ENCODE measurements at places on chromosomes 11 and 22. TPM values are rescaled to one million over a fixed set of nuclear protein-coding genes. Genes with fewer than 3 reads are reported as not detected.
A peak's percentile ranks its signal among the peaks of the same experiment; 100 is the strongest.

GRCh38 chr11:129225190-129225589 lies 33.1 kb upstream of the ARHGAP32 start:
- no peak overlapping the region for H3K27ac ChIP-seq
- H3K4me3 ChIP-seq: no peak overlapping the region
- no peaks in the 10 kb centered on the region for H3K27me3 ChIP-seq
- no peak for DNase-seq
- H3K36me3 ChIP-seq: peaks cover 30% of the 10 kb centered on the region

GRCh38 chr11:87473174-87473573 lies 435.4 kb downstream of the TMEM135 start:
- H3K4me1 ChIP-seq: no peaks in the 10 kb centered on the region
- no peaks in the 10 kb centered on the region for H3K27me3 ChIP-seq
- H3K4me3 ChIP-seq: no peak overlapping the region
- no peaks in the 10 kb centered on the region for H3K36me3 ChIP-seq
- H3K27ac ChIP-seq: no peak overlapping the region

- DNase-seq: no peak
- H3K4me1 ChIP-seq: no peaks in the 10 kb centered on the region
- H3K27me3 ChIP-seq: peaks cover 12% of the 10 kb centered on the region
- no peak overlapping the region for H3K4me3 ChIP-seq
- H3K27ac ChIP-seq: no peak overlapping the region
Observed at GRCh38 chr11:81342966-81343365, 1390.7 kb downstream of the FAM181B start.

Gene TKFC
- total RNA-seq: 75.8 TPM

DNA sequence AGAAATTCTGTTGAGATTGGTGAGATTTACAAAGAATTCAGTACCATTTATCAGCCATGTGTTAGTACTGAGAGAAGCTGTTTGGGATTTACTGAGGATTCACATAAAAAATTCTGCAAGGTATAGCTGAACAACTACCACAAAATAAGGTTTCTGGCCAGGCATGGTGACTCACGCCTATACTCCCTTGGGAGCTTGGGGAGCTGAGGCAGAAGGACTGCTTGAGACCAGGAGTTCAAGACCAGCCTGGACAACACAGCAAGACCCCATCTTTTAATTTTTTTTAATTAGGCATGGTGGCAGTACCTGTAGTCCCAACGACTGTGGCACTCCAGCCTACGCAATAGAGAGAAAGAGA lies 86.7 kb downstream of the SIK3 start:
- H3K27ac ChIP-seq: no peak overlapping the region
- no peaks in the 10 kb centered on the region for H3K4me1 ChIP-seq
- no peak overlapping the region for H3K4me3 ChIP-seq

GRCh38 chr11:130548491-130548833 lies 100.0 kb downstream of the ADAMTS15 start:
- H3K36me3 ChIP-seq: no peaks in the 10 kb centered on the region
- no peak overlapping the region for H3K27ac ChIP-seq
- no peak for DNase-seq
- no peak overlapping the region for H3K4me3 ChIP-seq
- H3K27me3 ChIP-seq: no peaks in the 10 kb centered on the region

Gene SLC1A2
- 1.9 TPM for total RNA-seq

Gene OR8A1
- not detected for total RNA-seq

Gene MMP1
- not detected for total RNA-seq

- no peak overlapping the region for H3K4me3 ChIP-seq
- H3K4me1 ChIP-seq: no peaks in the 10 kb centered on the region
- no peaks in the 10 kb centered on the region for H3K27me3 ChIP-seq
- no peak overlapping the region for H3K27ac ChIP-seq
Observed at GRCh38 chr11:66971488-66971887, 3.6 kb upstream of the C11orf86 start.

Gene PAMR1
- total RNA-seq: 38.3 TPM

GRCh38 chr11:69934861-69935494 lies 115.8 kb upstream of the FGF3 start:
- H3K27me3 ChIP-seq: no peaks in the 10 kb centered on the region
- H3K4me1 ChIP-seq: peaks cover 19% of the 10 kb centered on the region
- no peak overlapping the region for H3K4me3 ChIP-seq
- no peaks in the 10 kb centered on the region for H3K36me3 ChIP-seq
- DNase-seq: no peak

DNA sequence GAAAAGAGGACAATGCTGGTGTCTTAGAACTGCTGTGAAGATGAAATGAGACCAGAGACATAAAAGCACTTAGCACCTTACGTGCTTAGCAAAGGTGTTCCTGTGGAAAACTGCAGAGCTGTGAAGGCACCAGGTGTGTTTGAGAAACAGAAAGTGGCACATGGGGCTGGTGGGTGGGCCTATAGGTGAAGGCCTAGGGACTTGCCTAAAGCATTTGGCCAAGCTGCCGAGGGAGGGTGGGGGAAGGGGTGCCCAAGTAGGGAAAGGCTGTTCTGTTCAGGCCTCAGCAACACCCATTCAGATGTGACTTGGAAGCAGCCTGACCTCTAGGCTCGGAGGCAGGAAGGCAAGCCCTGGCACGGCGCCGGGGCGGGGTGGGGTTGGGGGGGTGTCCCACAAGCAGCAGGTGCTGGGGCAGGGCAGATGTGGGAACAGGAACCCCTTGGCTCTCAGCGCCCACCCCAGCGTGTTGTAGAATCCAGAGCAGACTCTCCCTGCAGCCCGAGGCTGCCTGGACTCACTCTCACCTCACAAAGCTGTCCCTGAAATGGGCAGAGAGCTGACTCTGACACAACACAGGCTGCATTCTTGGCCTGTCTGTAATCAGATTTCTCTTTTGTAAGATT lies 366.7 kb upstream of the NARS2 start:
- peak overlapping the region; percentile 82 for H3K27ac ChIP-seq
- no peak for DNase-seq
- H3K4me3 ChIP-seq: no peak overlapping the region
- peaks cover 75% of the 10 kb centered on the region for H3K4me1 ChIP-seq

DNA sequence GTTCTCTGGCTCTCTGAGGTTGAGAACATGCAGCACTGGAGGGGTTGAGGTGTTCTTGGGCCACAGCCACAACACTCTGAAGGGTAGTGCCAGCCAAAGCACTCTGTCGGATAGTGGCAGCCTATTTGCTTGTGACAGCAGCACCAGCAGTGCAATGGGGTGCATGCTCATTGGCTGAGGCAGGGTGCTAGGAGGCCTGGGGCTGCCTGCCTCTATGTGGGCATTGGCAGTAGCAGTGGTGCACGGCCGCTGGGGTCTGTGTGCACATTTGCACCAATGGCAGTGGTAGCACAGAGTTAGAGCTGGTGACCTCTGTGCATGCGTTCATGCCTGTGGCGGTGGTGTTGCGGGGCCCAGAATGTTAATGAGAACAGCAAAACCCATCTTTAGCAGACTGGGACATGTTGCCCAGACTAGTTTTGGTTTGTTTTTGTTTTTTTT lies 25.4 kb downstream of the PI4KA start:
- no peaks in the 10 kb centered on the region for H3K4me1 ChIP-seq
- no peaks in the 10 kb centered on the region for H3K27me3 ChIP-seq

DNA sequence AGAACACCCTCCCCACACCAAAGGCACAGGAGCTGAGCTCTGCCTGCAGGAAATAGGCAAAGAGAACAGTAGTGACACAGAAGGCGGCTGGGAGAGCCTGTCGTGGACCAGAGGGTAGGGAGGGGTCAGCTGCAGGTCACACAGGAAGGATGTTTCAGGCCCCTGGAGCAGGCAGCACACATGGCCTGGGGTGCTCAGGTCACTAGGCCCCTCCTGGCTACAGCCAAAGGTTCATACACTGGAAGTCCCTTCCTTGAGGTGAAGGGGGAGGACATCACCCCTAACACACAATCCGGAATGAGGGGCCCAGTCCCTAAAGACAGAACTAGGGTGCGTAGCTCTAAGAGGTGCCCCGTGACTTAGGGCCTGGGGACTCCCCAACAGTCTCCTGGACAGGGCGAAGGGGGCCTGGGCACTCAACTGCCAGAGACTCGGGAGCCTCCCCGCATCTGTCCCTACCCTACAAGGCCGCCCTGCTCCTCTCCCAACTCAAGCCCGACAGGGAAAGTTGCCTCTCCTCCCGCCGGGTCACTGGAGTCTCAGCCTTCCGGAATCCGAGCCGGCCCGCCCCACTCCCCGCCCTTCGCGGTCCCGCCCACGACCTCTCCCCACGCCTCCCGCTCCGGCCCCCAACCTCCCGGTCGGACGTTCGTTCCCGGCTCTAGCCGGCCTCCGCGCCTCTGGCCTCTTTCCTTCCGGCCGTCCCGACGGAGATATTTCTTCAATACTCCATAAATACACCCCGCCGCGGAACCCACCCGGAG lies at the start of gene CYB5R2:
Gene CYB5R2, minus strand, starts transcription at position 541 of the 764 bp plus-strand sequence. CDS start 675 bp downstream, outside the sequence.
- peaks cover 10% of the 10 kb centered on the region for H3K36me3 ChIP-seq
- peaks cover 74% of the 10 kb centered on the region for H3K4me1 ChIP-seq
- H3K27me3 ChIP-seq: no peaks in the 10 kb centered on the region
- DNase-seq: no peak
- H3K4me3 ChIP-seq: peak within 1 kb of the TSS; percentile 84

GRCh38 chr11:1350086-1350725 lies 39.5 kb upstream of the BRSK2 start:
- no peak for DNase-seq
- no peak overlapping the region for H3K4me3 ChIP-seq
- H3K27me3 ChIP-seq: peaks cover 12% of the 10 kb centered on the region
- H3K27ac ChIP-seq: no peak overlapping the region
- H3K4me1 ChIP-seq: peaks cover 2% of the 10 kb centered on the region
- no peaks in the 10 kb centered on the region for H3K36me3 ChIP-seq

Gene RAB36
- total RNA-seq: 6.4 TPM

Data from mesothelial cell of epicardium (in vitro differentiated cells).